ENCODE measurements at places on chromosomes 4 and X.

- no peak for DNase-seq
These were observed 22.3 kb downstream of the TEC start for GRCh38 chr4:48247142-48247877.

- no peak for DNase-seq
These were observed 667.1 kb upstream of the BOD1L1 start for GRCh38 chr4:14294611-14295010.

GRCh38 chr4:40289366-40290188 is 45.6 kb upstream of the CHRNA9 start:
- no peak for DNase-seq

GRCh38 chr4:6681191-6681590 is 12.5 kb upstream of the S100P start:
- DNase-seq, result no peak

DNA sequence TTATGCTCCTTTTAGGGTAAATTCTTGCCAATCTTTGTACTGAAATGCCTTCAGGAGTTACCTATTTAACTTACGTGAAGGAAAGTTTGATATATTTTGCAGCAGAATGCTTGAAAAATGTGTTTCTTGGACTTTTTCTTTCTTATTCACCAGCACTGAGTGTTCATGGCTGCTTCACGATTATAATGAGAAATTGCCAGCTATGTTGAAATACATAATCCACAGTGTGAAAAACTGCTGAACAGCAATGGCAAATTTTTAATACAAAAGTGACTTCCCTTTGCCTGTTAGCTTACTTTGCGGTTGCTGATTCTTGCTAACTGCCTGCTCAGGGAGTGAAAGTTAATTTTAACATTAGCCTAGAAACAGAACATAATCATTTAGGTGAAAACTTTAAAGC is 153.8 kb upstream of the SLC4A4 start:
- no peak for DNase-seq

DNA sequence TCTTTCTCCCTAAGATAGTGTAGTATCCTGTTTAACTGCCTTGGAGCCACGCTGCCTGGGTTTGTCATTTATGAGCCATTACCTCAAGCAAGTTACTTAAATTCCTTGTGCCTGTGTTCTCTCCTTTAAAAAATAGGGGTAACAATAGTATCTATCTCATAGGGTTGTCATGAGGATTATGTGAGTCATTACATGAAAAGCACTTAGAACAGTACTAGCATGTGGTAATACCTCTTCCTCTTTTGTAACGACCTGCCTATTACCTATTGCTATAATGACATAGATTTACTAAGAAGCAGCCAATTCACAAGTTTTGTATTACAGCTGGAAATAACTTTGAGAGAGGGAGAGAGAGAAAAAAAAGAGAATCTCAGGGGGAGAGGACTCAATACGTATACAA is 834.7 kb downstream of the RAPGEF2 start:
- DNase-seq, result no peak

DNA sequence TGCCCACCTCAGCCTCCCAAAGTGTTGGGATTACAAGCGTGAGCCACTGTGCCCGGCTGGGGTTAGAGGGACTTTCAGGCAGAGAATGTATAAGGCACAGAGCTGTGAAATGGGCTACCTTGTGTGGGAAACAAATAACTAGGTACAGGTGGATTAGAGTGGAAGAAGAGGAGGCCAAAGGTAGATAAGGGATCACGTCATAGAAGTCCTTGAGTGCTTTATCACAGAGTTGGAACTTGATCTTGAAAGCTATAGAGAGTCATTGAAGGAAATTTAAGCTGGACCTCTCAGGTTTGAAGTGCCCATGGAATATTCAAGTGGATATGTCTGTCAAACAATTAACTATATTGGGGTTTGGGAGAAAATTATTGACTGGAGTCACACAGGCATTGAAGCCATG is 8.4 kb downstream of the N4BP2 start:
- no peak for DNase-seq

GRCh38 chr4:187139141-187139540 is 415.5 kb upstream of the FAT1 start:
- DNase-seq, result no peak

DNA sequence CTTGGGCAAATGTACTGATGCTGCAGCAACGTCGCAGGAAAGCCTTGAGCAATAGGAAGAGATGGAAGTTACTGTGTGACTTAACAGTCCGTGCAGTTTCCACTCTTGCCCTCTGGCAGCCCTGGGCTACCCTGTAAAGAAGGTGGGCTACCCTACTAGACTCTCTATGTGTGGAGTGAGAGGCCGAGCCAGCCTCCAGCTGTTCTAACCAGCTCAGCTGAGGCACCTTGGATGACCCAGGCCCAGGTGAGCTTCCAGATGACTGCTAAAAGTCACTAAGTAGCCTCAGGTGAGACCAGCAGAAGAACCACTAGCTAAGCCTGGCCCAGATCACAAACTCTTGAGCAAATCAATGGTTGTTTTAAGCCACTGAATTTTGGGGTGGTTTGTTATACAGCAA is 34.9 kb upstream of the PPP2R2C start:
- DNase-seq, result no peak

GRCh38 chrX:12681047-12681446 is 110.2 kb upstream of the PRPS2 start:
- no peak for DNase-seq

- DNase-seq, result no peak
These were observed 18.9 kb downstream of the LAMP2 start for GRCh38 chrX:120450163-120450562.

GRCh38 chrX:155113097-155113496 is 41.8 kb downstream of the BRCC3 start:
- no peak for DNase-seq

DNA sequence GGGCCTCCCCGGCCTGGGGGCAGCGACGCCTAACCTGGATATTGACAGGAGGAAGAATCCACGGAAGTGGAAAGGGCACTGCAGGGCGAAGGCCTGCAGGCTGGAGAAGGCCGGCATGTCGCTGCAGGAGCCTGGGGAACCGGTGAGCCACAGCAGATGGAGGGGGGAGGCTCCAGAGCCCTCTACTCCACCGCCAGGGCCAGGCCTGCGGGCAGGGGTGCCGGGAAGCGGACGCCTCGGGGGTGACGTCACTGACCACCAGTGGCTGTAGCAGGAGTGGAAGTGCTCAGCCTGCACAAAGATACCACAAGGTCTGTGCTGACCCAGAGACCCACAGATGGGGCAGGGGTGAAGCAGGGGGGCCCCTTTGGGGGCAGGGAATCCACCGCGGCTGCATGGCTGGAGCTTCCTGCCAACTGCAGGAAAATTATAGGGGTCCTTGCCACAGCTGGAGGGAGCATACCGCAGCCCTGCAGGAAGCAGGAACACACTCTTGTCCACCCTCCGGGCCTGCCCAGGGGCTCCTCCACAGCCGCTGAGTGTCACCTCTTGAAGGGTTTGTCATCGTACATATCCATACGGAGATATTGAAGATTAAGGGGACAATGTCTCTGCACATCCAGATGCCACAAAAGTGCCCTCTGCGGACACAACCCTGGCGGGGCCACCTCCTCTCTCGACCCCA is 7.6 kb upstream of the HTRA3 start:
- DNase-seq, result no peak

- no peak for DNase-seq
These were observed 142.4 kb upstream of the CPXCR1 start for GRCh38 chrX:88604433-88605221.

GRCh38 chr4:105458001-105458400 is 15.9 kb downstream of the PPA2 start:
- DNase-seq, result no peak

DNA sequence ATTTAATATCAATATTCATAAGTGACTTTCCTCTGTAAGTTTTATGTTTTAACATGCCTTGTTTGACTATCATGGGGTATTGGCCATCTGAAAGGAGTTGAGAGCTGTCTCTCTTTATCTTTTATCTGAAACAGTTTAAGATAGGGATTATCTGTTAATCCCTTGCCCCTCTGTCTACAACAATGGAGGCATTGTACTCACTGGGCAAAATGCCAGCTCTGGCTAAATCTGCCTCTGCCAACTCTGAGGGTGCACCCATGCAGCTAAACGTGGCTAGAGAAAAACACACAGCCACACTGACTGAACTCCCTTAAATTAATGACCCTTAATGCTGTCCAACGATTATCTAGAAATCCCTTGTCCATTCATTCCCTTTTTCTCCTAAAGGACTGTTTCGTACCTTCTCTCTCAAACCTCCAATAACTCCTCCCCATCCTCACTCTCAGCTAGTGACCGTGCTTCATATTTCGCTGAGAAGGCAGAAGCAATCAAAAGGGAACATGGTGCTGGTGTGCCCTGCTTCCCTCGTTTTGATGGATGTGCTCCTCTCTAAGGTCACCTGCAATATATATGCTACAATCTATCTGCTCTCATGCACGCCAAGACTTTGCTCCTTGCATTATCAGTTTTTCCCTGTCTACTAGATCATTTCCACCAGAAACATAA is 10.3 kb downstream of the PHKA2 start:
- no peak for DNase-seq

DNA sequence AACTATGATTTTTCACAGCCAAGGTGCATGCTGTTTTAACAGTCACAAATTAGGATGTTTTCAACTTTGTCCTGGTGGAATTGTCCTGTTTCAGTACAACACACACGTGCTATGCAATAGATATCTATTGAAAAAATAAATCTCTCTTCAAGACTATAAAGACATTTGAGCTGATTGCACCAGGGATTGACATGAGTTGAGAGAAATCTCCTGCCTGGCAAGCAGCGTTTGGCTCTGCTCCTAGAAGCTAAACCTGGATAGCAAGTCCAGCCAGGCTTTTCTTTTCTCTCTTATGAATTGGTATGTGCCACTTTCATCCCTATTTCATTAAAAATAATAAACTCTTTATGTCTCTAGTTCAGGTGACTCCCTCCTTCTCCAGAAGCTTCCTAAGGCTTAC is 16.6 kb upstream of the NPNT start:
- DNase-seq, result no peak

GRCh38 chr4:7377223-7377865 is 57.4 kb downstream of the PSAPL1 start:
- no peak for DNase-seq

DNA sequence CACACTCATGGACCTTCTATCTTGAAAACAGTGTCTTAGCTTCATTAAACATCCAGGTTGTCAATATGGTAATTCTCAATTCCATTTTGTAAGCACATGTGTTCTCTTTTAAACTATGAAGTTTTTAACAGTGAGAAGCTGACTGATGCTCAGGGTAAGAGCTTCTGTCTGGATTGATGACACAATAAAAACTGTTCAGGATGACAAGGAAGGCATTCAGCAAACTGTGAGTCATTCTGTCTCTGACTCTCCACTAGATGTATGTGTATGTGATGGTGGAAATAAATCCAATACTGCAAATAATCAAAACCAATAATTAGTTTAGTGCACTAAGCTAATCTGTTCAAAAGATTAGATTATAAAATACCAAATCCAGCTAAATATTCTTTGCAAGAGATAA is 115.3 kb upstream of the ARX start:
- no peak for DNase-seq

GRCh38 chrX:71995122-71995521 is 84.5 kb downstream of the NHSL2 start:
- DNase-seq, result no peak

- DNase-seq, result no peak
These were observed 37.7 kb downstream of the MAOA start for GRCh38 chrX:43693602-43694406.

- DNase-seq, result no peak
These were observed 158.3 kb upstream of the SCML1 start for GRCh38 chrX:17579026-17579425.

DNA sequence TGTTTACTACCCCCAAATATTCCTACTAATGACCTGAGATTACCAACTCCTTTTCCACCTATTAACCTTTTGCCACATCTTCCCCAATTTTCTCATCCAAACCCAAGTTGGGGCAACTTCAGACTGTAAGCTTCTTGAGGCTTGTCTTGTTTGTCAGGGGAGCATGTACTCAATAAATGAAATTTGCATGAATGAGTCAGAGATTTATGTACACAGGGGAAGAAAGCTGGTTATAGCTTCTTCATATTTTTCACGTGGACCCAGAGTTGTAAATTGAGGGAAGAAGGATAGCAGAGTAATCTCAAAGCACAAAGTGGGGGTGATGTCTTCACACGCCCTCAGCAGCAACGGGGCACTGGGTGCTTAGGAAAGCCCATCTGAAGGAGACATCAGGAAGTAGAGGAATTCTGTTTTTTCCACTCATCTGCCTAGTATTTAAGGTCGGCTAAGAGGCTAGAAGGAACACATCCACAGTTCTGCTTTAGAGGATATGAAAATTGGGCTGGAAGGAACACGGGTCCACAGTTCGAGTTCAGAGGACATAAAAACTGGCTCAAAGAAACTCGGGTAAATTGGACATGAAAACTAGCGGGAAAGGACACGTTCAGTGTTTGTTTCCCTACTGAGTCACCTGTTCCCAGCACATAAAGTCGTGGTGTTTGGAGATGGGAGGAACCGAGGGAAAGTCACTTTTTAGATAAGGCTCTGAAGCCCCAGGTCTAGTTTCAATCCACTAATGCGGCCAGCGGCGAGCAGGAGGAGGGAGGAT is 696 bp upstream of the CA5B start:
- DNase-seq, result no peak

DNA sequence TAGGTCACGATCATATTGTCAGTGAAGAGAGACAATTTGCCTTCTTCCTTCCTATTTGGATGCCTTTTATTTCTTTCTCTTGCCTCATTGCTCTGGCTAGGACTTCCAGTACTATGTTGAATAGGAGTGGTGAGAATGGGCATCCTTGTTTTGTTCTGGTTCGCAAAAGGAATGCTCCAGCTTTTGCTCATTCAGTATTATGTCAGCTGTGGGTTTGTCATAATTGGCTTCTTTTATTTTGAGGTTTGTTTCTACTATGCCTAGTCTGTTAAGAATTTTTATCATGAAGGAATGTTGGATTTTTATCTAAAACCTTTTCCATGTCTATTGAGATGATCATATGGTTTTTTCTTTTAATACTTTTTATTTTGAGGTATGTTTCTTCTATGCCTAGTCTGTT is 152.3 kb upstream of the MAD2L1 start:
- DNase-seq, result no peak

DNA sequence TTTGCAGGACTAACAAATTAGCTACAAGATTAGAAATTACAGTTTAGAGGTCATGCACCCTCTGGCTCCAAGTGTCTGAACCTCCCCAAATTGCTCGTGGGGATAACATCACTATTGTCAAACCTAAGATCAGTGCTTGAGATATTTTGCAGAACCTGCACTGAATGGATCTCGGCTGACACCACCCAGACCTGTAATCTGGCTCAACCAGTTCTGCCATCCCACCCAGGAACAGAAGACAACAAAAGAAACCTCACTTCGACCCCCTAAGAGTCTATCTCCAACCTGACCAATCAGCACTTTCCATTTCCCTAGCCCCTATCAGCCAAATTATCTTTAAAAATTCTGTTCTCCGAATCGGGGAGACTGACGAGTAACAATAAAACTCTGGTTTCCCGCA is 318.7 kb downstream of the NAP1L3 start:
- no peak for DNase-seq
